Lung microvascular endothelial cell (primary cell): ENCODE measurements at places on chromosomes 5 and 9. TPM values are rescaled to one million over a fixed set of nuclear protein-coding genes. Genes with fewer than 3 reads are reported as not detected.

GRCh38 chr5:127549551-127549950, 32.1 kb downstream of the PRRC1 start:
- no peak for DNase-seq

DNA sequence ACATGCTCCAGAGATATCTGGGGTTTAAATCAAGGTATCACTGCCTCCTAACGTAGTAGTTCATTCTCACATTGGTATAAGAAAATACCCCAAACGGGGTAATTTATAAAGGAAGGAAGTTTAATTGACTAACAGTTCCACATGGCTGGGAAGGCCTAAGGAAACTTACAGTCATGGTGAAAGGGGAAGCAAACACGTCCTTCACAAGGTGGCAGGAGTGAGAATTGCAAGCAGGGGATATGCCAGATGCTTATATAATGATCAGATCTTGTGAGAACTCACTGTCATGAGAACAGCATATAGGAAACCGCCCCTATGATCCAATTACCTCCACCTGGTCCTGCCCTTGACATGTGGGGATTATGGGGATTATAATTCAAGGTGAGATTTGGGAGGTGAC, 1280.2 kb upstream of the C9orf72 start:
- no peak for DNase-seq

SLC46A2 gene
- not detected in 2 replicates for total RNA-seq

DNA sequence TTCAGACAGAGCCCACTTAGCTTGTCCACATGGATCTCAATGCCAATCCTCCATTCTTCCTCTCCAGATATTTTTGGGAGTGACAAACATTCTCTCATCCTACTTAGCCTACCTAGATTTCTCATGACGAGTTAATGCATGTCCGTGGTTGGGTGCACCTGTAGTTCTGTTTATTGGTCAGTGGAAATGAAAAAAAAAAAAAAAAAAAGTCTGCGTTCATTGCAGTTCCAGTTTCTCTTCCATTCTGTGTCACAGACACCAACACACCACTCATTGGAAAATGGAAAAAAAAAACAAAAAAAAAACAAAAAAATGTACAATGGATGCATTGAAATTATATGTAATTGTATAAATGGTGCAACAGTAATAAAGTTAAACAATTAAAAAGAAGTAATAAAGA, 59.0 kb downstream of the BASP1 start:
- DNase-seq: no peak

IRX2 gene
- 0.20 and 0.44 TPM in 2 replicates for total RNA-seq

GRCh38 chr9:21761309-21761901, 41.0 kb upstream of the MTAP start:
- no peak for DNase-seq

- DNase-seq: no peak
Measured at GRCh38 chr5:157606046-157606445, 30.5 kb upstream of the ADAM19 start.

DNA sequence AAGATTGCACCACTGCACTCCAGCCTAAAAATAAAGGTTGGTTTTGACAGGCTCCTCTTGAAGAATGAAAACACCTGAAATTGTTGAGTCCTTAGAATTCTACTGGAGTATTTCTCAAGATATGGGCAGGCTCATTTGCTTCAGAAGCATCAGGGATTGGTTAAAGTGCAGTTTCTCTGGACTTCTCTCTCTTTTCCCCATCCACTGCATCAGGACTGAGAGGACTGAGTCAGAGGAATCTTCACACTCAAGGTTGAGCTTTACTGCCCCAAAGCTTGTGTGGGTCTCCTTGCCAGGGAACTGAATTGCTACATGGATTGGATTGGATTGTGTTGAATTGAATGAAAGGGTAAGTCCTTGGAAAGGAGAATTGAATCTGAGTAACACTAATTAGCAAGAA, 7.5 kb upstream of the CCDC69 start:
- no peak for DNase-seq
